Central memory CD8-positive, alpha-beta T cell (primary cell): ENCODE measurements at places on chromosomes 4 and X.

DNA sequence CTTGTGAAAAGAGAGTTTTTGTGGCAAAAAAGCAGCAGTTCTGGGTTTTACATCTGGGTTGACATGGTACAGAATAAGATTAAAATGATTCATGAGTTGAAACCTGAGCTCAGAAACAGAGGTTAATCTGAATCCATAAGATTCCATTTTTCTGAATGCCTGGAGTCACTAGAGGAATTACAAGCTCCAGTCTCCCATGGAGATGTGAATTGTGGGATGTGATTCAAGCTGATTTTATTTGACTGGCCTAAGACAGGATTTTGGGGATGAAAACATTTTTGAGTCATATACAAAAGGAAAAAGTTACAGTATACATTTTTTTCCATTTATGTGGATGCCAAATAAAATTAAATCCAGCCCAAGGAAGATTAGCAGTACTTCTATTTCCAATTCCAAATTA, 161.1 kb downstream of the RBM46 start:
- no peak for DNase-seq

GRCh38 chrX:13699183-13699826, 10.4 kb downstream of the RAB9A start:
- DNase-seq = no peak

GRCh38 chr4:83263106-83263505, 21.5 kb downstream of the COQ2 start:
- no peak for DNase-seq

GRCh38 chr4:8599657-8600056, 7.1 kb downstream of the CPZ start:
- DNase-seq = no peak

DNA sequence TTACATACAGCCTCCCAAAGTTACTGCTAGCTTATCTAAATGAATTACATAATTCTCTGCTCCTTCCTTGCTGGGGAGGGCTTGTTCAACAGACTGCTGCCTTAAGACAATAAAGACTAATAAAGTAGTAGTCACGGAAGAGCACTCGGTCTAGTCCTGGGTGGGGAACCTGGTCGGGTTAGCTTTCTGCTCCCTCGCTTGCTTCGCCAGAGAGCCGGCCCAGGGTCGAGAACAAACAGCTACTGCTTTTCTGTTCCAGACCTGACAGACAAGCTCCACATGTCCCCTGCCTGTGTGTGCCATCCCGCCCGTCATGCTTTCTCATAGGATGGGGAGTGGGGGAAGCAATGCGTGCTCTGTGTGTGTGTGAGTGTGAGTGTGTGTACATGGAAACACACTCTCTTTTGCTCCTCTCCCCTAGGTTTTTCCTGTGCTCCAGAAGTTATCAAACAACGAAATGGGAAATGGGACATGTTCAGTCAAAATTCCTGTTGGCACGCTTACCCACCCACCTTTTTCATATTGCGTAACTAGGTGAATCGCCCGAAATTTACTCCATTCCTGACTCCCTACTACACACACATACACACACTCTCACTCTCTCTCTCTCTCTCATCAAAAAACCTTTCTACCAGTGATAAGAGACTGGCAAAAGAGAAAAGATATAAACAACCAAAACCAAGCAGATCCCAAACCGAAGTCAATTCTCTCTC, 1.3 kb downstream of the NPY1R start:
- DNase-seq = no peak

- no peak for DNase-seq
Measured at GRCh38 chr4:6770581-6771228, 11.8 kb upstream of the KIAA0232 start.

DNA sequence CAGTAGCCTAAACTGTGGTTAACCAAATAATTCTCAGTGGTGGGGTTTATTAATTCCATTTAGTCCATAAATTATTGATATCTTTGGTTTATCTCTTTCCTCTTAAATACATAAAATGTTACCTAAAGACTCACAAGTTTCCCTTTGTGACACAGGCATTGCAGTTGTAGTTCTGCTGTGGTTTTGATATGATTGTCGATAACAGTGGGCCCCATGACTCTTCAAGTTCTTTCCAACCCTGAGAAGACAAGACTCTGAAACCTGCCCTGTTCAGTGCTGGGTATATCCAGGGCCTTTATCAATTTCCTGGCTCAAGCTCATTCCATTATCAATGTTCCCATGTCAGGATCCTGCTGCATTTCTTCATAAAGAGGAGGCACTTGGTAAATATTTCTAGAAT, 117.9 kb upstream of the TBC1D9 start:
- DNase-seq = no peak

GRCh38 chr4:15756361-15756861, 21.7 kb upstream of the CD38 start:
- DNase-seq = peak; percentile 73

DNA sequence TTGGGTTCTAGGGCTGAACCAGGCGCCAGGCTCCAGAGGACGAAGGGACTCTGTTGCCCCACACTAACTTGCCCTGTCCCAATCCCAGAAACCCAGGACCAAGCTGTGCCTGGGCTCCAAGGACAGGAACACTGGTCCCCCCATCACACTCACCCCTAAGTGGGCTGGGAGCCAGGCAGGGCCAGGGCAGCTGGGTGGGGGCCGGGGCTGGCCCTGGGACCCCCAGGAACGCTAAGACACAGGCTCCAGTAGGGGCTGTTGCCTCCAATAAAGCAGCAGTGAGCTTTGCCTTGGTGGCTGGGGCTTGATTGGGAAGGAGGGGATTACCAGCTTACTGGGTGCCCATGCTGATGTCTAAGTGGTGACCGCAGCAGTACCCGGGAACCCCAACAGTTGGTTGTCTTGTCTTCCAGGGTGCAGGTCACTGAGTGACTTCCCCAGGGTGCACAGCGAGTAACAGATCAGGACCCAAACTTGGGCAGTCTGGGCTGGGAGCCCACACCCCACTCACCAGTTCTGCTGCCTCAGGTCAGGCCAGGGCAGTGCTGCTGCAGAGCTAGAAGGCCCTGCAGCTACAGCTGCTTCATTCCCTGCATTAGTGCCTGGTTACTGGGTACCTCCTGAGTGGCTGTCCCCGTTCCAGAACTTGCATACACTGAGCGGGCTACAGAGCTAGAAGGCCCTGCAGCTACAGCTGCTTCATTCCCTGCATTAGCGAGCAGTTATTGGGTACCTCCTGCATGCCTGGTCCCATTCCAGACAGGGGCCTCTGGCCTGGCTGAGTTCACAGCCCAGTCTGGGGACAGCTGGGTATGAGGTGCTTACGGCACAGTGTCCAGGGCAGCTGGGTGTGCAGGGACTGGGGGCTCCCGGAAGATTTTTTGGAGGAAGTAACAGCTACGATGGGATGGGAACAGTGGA, 9.4 kb upstream of the ADD1 start:
- DNase-seq = no peak

GRCh38 chrX:24862343-24862742, 153.4 kb downstream of the ARX start:
- DNase-seq = no peak

DNA sequence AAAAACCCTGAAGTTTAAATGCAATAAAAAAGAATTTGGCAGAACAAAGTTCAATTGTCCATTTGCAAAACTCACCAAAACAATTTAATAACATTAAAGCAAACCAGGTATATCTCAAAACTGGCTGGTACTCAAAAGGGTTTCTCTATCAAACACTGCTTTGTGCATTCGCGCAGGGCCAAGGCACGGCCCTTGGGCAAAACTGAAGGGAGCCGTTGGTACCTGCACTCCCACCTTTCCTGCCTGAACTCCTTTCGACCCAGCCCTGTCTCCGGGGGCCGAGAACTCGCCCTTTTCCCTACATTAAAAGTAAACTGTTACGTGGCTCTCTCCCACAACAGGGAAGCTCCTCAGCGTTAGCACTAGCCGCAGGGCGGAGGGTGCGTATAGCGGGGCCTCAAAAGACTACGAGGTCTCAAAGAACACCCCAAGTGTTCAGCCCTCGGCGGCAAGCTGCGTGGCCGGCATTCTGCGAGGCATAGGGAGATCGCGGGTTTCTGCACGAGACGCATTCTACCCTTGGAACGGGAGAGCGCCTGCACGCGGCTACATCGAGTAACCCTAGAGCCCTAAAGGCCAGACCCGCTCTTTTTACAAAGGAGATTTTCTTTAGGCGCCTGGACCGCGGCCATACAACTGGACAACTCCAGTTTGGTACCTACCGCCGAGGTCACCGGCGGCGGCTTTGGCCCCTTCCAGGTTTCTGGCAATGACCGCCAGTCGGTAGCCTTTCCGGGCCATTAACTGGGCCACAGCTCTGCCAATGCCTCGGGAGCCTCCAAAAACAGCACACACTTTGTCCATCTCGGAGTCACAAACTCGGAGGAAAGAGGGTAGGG, 550 bp downstream of the CBR4 start:
- peak; percentile 47 for DNase-seq

DNA sequence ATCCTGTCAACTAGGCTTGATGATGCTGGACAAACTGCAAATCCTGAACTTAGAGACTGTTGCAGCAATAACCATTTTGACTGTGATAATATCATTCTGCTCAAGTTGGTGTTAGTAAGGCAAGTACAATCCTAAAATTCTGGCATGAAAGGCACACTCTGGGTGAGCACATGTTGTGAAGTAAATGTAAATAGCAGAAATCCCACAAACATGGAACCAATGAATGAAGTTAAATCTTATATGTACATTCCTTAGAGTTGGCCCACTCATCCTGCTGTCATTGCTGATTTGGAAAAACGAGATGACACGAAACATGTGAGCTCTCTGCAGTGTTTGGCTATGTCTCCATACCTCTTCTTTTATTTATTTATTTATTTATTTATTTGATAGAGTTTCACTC, 21.0 kb downstream of the RBM47 start:
- DNase-seq = no peak

DNA sequence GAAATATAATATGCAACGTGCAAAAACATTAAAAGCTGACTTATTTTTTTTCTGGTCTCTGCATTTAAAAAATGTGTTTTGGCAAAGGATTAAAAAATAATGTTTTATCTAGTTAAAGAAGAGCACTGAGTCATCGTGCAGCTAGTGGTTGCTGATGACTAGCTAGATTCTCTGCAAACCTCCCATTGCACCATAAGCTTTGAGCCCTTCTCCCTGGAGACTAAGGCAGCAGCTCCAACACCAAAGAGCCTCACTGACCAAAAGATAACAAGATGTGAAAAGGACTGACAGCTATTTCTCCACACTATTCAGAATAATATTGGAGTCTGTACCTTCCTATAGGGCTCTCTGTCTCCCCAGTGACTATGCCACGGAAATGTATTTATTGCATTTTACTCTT, 424.3 kb downstream of the SLITRK2 start:
- DNase-seq = no peak

- DNase-seq = no peak
Measured at GRCh38 chrX:54530357-54530900, 410 bp downstream of the GNL3L start.

GRCh38 chrX:57675320-57675719, 4.7 kb downstream of the NLRP2B start:
- DNase-seq = no peak

- DNase-seq = no peak
Measured at GRCh38 chr4:7590189-7590588, 155.5 kb upstream of the PSAPL1 start.

DNA sequence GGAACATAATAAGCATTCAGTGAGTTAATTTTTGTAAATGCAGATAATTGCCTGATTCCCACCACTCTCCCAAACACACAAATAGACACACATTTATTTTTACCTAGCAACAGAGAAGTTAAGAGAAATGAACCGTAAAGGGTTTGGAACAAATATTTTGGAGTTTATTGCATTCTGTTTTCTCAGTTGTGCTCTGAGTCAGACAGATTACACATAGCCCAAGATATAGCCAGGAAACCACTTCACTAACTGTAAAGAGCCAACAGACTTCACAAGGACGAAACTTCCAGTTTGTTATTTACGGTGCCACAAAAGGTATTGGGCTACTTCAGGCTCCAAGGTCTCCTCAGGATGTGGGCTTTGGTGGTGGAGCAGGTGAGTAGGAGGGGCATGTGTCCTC, 217.0 kb downstream of the BMPR1B start:
- DNase-seq = no peak

- DNase-seq = no peak
Measured at GRCh38 chr4:18815081-18815778, 793.7 kb upstream of the LCORL start.

GRCh38 chr4:8330821-8331574, 61.4 kb downstream of the HTRA3 start:
- DNase-seq = no peak

DNA sequence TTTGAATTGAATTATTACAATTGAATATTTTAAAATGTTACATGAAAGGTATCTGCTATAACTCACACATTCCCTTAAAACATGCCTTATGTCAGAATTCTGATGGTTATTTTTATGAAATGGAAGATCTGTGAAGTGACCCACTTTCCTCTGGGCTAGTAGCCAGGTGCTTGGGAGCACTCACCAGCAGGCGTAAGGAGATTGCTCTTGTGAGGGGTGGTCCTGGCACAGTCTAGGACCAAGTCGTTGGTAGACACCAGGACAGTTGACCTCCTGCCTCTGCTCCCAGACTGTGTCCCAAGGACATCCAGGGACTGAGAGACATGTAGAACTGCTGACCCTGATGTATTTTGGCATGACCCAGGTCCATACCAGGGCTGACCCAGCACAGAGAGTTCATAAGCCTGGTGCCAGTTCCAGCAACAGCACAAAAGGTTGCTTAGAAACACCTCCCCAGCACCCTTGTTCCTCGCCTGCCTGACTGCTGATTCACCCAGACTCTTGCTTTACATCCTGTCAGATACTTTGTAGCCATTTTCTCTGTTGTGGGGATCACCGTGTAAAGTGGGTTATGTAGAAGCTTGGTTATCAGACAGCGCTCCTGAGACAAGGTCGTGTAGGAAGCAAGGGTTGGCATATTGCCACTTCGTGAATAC, 48.5 kb downstream of the NELFA start:
- no peak for DNase-seq

DNA sequence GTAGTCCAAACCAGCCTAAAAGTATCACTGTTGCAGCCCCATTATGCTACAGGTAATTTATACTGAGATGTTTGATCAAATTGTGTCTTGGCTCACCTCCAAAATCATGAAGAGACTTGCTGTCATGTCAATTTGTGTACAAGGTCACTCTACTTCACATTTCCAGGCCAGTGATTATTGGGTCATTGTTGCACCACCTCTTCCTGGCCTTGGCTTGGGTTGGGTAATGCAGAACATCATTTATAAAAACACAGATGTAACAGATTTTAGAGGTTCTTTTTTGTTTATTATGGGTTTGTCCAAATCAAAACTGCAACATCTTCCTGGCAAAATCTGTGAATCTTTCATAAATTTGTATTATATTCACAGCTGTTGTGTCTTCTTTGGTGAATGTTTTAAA, 459.5 kb downstream of the ANKRD50 start:
- no peak for DNase-seq

GRCh38 chrX:15404401-15405096, 20.3 kb upstream of the VEGFD start:
- no peak for DNase-seq
